ENCODE measurements at places on chromosomes 2 and 18. TPM values are rescaled to one million over a fixed set of nuclear protein-coding genes. Genes with fewer than 3 reads are reported as not detected.

TMEM163 gene
- 0.13 TPM for total RNA-seq

TACR1 gene
- not detected for total RNA-seq

REG1B gene
- total RNA-seq: not detected

DAW1 gene
- total RNA-seq: 0.32 TPM

PIEZO2 gene
- 25.4 TPM for total RNA-seq

PAX3 gene
- not detected for total RNA-seq

B4GALT6 gene
- 1.7 TPM for total RNA-seq

All from epithelial cell of alveolus of lung (primary cell).